Large intestine (tissue), 12 donors: ENCODE measurements at places on chromosomes 16 and 17. TPM values are rescaled to one million over a fixed set of nuclear protein-coding genes. Genes with fewer than 3 reads are reported as not detected.

TBC1D3I gene
- 0.37 TPM for polyA plus RNA-seq

DNA sequence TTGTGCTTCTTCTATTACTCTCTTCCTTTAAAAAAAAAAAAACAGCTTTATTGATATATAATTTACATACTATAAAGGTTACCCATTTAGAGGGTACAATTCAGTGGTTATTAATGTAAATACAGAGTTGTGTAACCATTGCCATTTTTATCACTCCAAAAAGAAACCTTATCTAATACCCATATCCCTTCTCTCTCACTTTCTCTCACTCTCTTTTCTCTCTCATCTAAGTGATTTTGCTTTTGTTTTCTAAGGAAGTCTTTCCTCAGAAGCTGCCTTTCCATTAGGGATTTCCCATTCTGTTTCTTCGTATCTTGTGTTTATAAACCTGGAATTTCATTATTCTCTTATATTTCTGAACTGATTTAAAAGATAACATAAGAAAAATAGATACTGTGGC is 55.5 kb downstream of the NFAT5 start:
- no peak for DNase-seq

DNA sequence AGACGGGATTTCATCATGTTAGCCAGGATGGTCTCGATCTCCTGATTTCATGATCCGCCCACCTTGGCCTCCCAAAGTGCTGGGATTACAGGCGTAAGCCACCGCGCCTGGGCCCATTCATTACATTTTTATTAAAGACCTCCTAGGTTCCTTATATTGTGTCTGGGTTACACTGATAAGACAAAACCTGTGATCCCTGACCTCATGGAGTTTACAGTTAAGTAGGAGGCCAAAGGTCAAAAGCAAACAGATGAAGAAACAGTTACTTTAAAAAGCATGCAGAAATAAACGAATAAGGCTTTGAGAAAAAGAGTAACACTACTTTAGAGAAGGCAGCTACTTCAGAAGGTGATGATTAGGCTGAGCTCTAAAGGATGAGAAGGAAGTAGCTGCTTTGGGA is 14.9 kb upstream of the HLF start:
- DNase-seq = no peak

DNA sequence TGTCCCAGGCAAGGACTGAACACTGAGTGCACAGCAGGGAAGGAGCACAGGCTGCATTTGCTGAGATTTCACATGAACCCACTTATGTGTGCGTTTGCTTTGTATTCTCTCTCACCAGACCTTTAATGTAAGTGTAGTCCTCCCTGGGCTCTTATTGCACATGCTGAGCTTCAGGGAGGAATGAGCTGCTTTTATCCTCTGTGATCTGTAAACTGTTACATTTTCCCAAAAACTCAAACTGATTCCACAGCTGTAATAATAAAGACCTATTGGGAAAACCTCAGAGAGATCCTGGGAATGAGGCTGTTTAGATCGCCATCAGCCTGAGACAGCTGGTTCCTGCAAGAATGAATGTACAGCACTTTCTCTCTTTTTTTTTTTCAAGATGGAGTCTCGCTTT is 53.6 kb upstream of the ADORA2B start:
- DNase-seq = no peak

GRCh38 chr16:31138621-31139578 is 3.4 kb upstream of the PRSS8 start:
- peak; percentile 93 for DNase-seq

GRCh38 chr17:14513835-14514234 is 213.0 kb downstream of the HS3ST3B1 start:
- no peak for DNase-seq

DNA sequence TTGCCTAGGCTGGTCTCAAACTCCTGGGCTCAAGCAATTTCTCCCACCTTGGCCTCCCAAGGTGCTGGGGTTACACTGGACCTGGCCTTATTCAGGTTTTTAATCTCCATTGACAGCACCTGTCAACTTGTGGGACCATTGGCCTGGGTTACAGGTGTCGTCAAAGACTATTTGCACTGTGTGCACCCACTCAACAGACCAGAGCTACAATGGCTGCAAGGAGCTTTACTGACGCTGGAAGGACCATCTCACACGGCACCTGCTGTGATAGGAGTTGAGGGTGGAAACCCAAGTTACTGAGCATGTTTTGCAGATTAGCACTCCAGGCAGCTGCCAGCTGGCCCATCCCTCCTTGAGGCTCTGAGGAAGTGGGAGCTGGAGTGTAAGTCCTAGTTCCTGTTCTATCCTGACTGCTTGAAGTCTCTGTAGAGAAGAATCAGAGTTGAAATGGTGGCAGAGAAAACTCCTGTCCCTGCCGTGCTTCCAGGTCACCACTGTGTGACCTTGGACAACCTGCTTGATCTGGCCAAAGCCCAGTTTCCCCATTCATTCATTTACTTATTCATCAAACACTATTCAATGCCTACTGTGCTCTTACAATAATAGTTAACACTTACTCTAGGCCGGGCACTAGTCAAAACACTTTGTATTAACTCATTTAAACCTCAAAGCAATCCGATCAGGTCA is 42.4 kb upstream of the LONP2 start:
- DNase-seq = no peak

- no peak for DNase-seq
These were observed 4.2 kb upstream of the NDRG4 start for GRCh38 chr16:58495521-58496331.

DNA sequence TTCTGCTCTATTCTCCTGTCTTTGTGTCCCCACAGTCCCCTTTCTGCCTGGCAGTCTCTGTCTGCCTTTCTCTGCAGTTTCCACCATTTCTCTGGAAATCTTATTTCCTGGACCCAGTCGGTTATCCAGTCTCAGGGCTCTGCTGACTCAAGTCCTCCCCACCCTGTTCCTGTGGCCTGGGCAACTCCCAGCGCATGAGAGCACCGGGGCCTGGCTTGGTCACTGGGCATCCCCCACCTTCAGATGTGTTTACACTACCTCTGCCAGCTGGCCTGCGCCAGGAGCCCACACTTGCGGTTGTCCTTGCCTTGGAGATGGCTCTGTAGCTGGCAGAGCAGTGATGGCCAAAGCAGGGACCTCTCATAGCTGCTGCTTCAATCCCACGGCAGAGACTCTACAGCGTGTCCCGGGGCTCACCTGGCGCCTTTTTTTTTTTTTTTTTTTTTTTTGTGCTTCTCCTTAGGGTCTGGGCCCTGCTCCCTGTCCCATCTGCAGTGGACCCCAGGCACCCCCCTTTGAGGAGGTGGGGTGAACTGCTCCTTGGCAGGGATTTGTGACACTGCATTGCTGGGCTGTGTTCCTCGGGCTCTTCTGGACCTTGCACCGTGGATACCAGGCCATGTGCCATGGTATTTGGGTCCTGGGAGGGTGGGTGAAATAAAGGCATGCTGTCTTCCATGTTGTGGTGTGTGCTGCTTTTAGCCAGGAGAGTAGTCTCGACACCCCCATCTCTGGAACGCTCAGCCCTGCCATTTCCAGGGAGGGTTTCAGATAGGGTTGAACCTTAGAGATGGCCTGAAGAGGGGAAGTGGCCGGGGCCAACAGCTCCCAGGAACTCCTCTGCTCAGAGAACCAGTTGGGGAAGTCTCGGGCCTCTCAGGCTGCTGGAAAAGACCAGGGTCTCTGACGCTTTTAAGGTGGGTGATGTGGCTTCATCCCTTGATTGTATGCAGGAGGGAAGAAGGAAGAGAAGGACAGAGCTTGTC is 17.5 kb downstream of the GUCY2D start:
- no peak for DNase-seq

KRTAP4-6 gene
- not detected for polyA plus RNA-seq

- no peak for DNase-seq
These were observed 18.7 kb upstream of the ARHGAP17 start for GRCh38 chr16:25033852-25034251.

DNA sequence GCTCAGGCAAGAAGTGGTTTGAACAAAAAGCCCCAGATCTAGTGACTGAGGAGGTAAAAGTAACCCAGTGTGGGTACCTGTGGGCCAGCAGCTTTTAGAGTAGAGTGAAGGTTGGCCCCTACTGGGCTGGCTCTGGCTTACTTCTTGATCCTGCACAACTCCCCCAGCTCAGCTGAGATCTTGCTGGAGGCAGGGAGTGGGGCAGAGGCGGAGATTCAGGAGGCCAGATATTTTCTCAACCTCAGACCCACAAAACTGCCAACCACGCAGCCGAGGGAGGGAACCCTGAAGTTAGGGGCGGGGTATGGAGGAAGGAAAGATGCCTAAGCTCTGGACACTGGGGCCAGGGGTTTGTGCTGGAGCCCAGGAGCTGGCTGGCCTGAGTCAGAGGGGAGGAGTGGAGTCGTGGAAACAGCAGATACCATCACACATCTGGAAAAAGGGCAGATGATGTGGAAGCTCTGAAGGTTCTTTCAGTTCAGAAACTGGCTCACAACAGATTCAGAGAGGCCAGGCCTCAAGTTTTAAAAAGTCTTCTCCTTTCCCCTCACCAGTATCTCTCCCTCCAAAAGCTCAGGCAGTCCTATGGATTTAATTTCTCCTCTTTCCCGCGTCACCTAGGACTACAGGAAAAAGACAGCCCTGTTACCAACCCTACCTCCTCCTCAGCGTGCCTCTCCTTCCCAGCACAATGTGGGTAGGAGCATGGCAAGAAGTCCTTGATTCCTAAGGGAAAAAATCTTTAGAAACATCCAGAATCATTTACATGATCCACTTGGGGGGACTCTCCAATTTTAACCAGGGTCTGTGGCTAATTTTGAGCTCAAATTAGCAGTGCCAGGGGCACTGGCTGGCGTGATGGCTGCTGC is 48.1 kb downstream of the MYO18A start:
- no peak for DNase-seq

- DNase-seq = no peak
These were observed 22.5 kb downstream of the SLC6A2 start for GRCh38 chr16:55678161-55678821.

- DNase-seq = no peak
These were observed 374.3 kb upstream of the GOT2 start for GRCh38 chr16:59108374-59108773.

ABHD15 gene
- 25.6 TPM for polyA plus RNA-seq

GRCh38 chr16:1834096-1834495 is 7.1 kb downstream of the FAHD1 start:
- DNase-seq = no peak

GRCh38 chr16:57630931-57631845 is 2.8 kb downstream of the ADGRG1 start:
- DNase-seq = no peak

GRCh38 chr16:3950343-3951193 is 70.1 kb upstream of the CREBBP start:
- peak; percentile 63 for DNase-seq

NME3 gene
- polyA plus RNA-seq = 57.7 TPM

KCNJ2 gene
- 1.4 TPM for polyA plus RNA-seq

GRCh38 chr16:28025631-28026030 is 37.9 kb downstream of the GSG1L start:
- no peak for DNase-seq

DNA sequence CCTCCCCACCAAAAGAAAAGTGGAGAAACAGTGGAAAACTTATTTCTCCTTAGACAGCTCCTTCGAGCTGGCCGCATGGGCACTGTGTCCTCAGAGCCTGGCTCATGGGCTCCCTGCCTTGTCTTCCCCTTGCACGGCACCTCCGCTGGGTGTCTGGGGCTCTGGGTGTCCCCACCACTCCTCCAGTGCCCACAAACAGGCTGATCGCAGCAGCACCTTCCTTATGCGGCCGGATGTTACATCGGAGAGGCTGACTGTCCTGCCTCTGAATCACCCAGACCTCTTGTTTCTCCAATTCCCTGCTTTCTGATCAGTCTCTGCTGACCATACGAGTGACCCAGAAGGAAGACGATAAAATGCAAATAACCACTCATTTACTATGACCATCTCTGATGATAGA is 121.7 kb downstream of the SLC39A11 start:
- no peak for DNase-seq

- DNase-seq = no peak
These were observed 7.1 kb downstream of the USP31 start for GRCh38 chr16:23141959-23142740.

DNA sequence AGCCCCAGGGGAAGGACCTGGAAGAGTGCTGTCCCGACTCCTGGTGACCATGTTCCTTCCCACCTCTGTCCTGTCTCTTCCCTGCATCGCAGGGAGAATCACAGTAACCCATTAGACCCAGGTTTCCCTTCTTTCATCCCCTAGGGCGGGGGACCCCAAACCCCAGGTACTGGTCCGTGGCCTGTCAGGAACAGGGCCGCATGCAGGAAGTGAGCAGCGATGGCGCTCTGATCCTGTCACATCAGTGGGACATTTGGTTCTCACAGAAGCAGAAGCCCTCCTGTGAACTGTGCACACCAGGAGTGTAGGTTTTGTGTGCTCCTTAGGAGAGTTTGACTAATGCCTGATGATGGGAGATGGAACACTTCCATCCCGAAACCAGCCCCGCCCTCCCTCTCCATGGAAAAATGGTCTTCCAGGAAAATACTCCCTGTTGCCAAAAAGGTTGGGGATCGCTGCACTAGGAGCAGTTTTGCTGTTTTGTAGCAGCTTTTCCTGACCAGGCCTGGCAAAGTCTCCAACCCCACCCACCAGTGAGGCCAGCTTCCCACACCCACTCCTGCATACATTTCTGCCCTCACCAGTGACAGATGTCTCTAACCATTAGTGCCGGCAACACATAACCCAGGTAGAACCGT is 10.5 kb downstream of the MNT start:
- DNase-seq = no peak

GRCh38 chr17:43468691-43469139 is 15.1 kb upstream of the DHX8 start:
- no peak for DNase-seq

- DNase-seq = no peak
These were observed 89.4 kb downstream of the KIF2B start for GRCh38 chr17:53912117-53912516.

GRCh38 chr17:70307430-70308225 is 138.3 kb downstream of the KCNJ2 start:
- no peak for DNase-seq

DNA sequence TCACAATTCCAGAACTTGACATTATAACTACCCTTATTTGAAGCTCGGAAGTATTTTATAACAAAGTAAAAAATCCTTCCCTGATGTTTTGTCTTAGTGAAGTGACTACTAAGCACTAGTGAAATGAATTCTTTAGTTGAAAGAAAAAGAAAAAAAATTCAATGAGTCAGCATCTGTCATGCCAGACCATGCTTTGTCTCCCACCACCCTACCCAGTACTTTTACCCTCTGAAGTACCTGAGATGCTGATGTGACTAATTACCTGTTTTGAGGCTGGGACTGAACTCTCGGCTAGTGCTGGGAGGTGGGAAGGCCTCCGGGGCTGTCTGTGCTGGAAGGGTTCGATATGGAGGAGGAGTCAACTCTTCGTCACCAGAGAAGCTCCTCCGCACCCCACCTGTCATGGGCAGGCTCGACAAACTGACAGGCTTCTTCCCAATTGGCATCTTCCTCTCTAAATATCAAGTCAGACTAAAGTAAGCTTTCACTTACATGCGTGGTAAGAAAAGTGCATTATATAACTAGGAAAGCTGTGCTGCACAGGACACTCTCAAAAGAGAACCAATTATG is 19.6 kb downstream of the NME2 start:
- DNase-seq = no peak

DNA sequence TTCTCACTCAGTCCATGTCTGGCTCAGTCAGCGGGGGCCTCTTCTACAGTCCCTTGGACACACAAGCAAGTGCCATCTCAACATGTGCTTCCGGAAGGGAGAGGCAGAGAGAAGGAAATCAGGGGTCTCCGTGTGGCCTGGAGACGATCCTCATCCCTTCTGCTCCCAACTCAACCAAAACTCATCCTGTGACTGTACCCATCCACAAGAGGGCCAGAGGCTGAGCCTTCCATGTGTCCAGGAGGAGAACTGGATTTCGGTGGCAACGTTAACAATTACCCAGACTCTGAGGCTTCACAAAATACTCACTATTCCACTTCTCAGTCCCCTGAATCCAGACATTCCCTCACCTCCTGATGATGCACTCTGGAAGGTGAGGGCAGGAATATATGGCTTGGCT is 7.8 kb upstream of the ALOX12B start:
- DNase-seq = no peak

- no peak for DNase-seq
These were observed 13.4 kb upstream of the RFFL start for GRCh38 chr17:35076874-35077273.
